ENCODE measurements at places on chromosomes 13 and 19.

GRCh38 chr13:98549006-98549727, 27.7 kb downstream of the STK24 start:
- no peak for DNase-seq

DNA sequence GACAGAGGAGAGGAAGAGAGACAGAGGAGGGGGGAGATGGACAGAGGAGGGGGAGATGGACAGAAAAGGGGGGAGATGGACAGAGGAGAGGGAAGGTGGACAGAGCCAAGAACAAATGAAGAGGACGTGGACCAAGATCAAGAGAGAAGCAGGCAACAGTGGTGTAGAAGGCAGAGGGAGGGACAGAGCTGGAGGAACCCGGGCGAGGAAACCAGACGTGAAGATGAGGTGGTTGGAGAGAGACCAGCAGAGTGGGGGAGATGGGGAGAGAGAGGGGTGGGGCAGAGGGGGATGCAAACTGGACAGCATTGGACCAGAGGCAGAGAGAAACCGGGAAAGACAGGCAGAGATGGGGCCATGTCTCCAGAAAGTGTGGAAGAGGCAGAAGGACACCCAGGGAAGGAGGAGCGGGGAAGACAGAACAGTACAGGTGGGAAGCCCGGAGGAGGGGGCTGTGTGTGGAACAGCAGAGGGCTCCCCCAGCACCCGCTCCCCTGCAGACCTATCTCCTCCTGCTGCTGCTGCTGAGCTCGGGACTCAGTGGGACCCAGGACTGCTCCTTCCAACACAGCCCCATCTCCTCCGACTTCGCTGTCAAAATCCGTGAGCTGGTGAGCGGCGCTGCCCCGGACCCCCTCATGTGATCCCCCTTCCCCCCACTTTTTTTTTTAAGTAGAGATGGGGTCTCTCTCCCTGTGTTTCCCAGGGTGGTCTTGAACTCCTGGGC, 1.3 kb downstream of the FLT3LG start:
- no peak for DNase-seq

DNA sequence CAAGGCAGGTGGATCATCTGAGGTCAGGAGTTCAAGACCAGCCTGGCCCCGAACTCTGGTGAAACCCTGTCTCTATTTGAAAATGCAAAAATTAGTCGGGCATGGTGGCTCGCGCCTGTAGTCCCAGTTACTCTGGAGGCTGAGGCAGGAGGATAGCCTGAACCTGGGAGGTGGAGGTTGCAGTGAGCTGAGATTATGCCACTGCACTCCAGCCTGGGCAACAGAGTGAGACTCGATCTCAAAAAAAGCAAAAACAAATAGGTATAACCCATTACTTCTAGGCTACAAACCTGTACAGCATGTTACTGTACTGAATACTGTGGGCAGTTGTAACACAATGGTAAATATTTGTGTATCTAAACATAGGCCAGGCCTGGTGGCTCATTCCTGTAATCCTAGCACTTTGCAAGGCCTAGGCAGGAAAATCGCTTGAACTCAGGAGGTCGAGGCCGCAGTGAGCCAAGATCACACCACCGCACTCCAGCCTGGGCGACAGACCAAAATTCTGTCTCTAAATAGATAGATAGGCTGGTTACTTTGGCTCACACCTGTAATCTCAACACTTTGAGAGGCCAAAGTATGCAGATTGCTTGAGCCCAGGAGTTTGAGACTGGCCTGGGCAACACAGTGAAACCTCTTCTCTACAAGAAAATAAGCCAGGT, 63.5 kb downstream of the MYO9B start:
- DNase-seq: no peak

- DNase-seq: no peak
Measured at GRCh38 chr19:42421101-42421500, 6.1 kb downstream of the LIPE start.

DNA sequence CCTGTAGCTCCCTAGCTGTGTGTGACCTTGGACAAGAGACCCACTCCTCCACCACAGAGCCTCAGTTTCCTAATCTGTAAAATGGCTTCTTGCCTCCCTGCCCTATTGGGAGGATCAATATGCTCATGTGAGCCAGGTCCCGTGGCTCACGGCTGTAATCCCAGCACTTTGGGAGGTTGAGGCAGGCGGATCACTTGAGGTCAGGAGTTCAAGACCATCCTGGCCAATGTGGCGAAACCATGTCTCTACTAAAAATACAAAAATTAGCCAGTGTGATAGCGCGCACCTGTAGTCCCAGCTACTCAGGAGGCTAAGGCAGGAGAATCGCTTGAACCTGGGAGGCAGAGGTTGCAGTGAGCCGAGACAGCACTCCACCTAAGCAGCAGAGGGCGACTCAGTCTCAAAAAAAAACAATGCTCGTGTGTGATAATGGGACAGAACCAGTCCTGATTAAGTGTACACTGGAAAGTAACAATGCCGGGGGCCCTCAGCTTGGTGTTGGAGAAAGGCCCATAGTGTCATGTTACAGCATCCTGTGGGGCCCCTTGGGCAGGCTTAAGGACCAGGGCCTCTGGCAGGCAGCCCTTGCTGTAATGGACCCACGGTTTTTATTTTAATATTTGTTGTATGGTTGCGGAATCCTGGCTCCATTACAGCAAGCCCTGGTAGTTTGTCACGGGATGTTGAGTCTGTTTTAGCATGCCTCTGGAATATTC, 6.8 kb downstream of the RPS11 start:
- DNase-seq: peak; percentile 70

DNA sequence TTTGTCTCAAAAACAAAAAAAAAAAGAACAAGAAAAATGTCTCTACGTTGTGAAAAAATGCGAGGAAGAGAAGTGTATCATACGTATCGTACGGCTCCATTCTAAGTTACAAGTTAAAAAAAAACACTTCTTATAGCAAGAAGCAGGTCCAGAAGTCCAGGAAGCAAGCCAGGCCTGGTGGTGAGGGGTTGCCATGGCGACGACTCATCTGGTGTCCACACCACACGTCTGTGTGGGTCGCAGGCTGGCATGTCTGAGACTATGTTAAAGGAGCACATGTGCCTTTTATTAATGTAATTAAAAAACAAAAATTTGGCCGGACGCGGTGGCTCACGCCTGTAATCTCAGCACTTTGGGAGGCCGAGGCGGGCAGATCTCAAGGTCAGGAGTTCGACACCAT, 5.9 kb downstream of the MED16 start:
- DNase-seq: no peak

GRCh38 chr13:58855283-58855682, 1223.7 kb downstream of the PCDH17 start:
- no peak for DNase-seq

DNA sequence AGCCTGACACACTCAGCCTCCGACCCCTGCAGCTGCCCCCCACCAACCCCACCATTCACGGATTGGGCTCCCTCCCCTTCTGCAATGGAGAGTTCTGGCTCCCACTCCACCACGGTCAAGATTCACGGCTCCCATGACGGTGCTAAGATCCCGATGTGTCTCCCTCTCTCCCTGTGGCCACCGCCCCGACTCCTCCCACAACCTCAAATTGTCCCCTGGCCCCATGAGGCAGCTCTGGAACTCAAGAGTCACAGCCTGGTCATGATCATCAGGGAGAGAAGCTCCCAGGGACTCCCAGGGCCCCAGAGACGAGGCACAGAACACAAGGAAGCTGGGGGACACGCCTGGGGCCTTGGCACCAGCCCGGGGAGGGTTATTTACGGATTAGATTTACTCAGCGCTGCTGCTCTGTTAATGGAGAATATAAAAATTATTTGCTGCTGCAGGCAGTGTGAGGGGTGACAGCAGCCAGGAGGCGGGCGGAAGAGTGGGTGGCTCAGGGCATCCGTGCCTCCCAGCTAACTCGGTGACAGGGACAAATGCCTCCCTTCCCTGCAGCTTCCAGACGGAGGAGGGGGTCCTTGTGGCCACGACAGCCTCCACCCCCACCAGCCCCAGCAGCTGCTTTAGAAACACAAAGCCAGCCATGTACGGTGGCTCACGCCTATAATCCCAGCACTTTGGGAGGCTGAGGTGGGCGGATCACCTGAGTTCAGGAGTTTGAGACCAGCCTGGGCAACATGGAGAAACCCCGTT, 184.2 kb downstream of the PTPRS start:
- no peak for DNase-seq

DNA sequence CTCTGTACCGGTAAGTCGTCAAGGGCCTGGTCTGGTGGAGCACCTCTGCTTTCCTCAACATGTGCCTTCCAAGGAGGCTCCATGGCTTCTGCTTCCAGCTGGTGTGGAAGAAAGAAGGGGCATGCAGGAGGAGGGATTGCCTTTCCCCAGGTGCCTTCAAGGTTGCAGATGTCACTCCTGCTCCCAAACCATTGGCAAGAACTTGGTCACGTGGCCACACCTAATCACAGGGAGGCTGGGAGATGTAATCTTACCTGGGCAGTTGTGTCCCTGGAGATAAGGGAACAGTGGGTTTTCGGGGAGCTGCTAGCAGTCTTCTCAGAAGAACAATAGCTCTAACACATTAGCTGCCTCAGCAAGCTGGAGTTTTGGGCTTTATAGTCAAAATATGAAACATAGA, 9.7 kb upstream of the GPR18 start:
- no peak for DNase-seq

GRCh38 chr19:41305927-41306793, 3.8 kb upstream of the CCDC97 start:
- no peak for DNase-seq

Data from naive thymus-derived CD4-positive, alpha-beta T cell (primary cell).